ENCODE measurements at places on chromosomes 7 and 10.

- peak; percentile 48 for DNase-seq
Measured at GRCh38 chr10:4195213-4195612, 410.2 kb upstream of the KLF6 start.

- DNase-seq = peak; percentile 79
Measured at GRCh38 chr7:142603870-142604448, 145.3 kb upstream of the PRSS1 start.

- DNase-seq = peak; percentile 37
Measured at GRCh38 chr7:1665549-1666316, 4.3 kb upstream of the ELFN1 start.

DNA sequence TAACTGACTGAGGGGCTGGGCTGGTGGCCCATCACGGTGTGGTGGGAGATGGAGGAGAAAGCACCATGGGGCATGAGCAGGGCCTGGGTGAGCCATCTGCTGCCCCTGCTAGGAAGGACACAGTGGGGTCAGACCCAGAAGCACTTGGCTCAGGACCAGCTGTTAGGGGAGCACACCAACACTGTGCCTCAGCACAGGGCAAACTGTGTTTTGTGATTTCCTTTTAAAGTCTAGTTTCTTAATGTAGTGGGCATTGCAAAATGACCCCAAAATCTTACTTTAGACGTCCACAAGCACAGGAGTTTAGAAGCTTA lies 41.2 kb downstream of the NCAPG2 start:
- DNase-seq = no peak

- DNase-seq = no peak
Measured at GRCh38 chr10:23755556-23755955, 316.7 kb downstream of the OTUD1 start.

- no peak for DNase-seq
Measured at GRCh38 chr7:85167636-85168035, 19.2 kb downstream of the SEMA3D start.

DNA sequence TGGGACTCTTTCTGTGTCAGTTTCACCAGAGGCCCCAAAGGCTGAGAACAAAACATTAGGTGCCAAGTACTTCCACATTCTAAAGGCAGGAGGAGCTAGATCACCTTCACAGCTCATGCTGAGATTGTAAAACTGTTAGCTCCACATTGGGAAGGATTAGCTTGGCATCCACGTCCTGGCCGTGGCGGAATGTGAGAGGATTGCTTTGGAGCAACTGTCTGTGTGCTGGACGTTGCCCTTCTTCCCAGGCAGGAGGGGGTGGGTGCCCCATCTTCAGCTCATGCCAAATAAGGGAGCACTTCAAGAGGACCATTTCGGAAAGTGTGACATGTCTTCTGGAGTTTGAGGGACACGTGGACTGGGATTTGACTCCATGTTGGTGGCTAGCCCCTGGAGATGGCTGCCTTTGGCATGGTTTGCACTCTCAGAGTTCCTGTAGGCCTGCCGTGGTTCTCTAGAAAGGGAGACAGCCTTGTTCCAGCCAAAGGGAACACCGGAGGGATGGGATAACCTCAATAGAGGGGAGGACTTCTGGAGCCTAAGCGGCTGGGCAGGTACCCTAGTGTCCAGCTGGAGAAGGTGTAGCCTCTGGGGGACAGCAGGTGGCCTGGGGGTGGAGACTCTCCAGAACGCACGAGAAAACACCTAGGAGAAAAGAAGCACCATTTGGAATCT lies 19.9 kb upstream of the FMC1 start:
- DNase-seq = peak; percentile 10

- DNase-seq = peak; percentile 25
Measured at GRCh38 chr7:127792528-127793342, 140.7 kb downstream of the SND1 start.

GRCh38 chr7:11690395-11690794 lies 141.6 kb downstream of the THSD7A start:
- no peak for DNase-seq

DNA sequence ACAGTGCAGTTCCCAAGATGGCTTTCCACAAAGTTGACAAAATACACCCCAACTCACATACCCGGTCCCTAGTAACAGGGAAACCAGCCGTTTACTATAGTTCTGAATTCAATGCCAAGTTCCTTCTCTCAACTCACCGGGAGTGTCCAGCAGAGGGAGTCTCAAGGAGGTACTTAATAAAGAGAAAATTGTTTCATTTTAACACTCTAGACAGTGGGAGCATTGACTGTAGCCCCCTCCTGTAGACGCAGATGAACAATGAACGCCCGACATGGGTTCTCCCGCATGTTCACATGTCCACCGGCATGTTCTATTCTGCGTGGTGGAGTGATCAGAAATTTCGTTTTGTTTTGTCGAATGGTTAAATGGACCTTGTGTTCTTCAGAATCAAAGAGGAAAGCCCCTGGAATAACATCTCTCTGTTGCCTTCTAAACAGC lies 1.9 kb downstream of the HIPK2 start:
- peak; percentile 88 for DNase-seq

DNA sequence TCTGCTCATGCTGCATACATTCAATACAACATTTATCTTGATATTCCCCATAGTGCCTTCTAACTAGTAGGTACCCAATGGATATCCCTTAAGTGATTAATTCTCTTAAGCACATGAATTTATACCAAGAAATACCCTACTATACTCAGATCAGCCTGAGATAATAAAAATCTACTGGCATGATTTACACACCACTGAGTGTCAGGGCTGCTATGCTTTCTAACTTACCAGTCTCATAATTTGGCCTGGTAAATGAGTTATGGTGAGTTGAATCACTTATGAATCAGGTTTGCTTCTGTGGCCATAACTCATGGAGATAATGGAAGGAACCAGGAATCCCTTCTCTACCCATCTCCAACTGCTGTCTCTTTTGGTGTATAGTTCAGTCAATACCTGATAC lies 122.8 kb downstream of the THSD7A start:
- no peak for DNase-seq

- no peak for DNase-seq
Measured at GRCh38 chr10:77207828-77208185, 429.8 kb downstream of the KCNMA1 start.

GRCh38 chr7:147659036-147659995 lies 931.2 kb upstream of the C7orf33 start:
- DNase-seq = no peak

GRCh38 chr7:98771519-98771918 lies 98.3 kb downstream of the TMEM130 start:
- DNase-seq = peak; percentile 21

GRCh38 chr7:30159698-30160143 lies 24.9 kb downstream of the MTURN start:
- DNase-seq = peak; percentile 86

DNA sequence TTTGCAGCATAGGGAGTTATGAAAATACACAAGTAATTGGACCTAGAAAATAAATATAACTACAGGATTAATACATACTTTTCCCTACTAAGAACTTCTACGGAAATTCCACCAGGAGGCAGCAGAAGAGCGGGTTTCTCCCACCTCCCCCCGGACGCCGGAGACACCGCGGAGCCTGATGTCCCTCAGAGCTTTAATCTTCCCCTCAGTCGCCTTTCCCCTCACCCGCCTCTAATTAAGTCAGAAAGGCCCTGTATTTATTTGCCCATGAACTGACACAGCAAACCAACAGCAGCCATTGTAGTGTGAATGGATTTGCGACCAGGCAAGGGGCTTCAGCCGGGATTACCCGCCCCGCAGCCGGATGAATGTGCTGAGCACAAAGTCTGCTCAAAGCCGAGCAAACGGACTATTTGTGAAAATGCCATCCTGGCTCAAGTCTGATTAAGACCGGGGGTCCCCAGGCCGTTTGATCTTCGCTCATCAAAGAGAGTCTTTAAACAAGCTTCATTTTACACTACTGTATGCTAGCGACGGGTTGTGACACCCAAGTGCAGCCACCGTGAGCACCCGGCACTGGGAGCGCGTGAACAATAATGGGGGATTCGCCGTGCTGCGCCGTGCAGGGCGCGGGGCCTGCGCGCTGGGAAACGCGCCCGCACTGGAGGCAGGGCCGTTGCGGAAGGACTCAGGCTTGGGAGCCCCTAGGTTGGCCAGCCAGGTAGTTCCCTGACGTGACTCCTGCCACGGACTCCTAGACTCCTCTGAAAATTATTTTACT lies 5.6 kb upstream of the DKK1 start:
- peak; percentile 54 for DNase-seq

- no peak for DNase-seq
Measured at GRCh38 chr10:121983852-121984251, 5.1 kb upstream of the TACC2 start.

- no peak for DNase-seq
Measured at GRCh38 chr10:4281190-4281825, 496.3 kb upstream of the KLF6 start.

- DNase-seq = no peak
Measured at GRCh38 chr10:98244586-98244985, 23.4 kb downstream of the LOXL4 start.

GRCh38 chr7:25391295-25391861 lies 163.1 kb upstream of the NPVF start:
- DNase-seq = peak; percentile 17

- peak; percentile 94 for DNase-seq
Measured at GRCh38 chr10:89295597-89295996, 6.2 kb upstream of the IFIT2 start.

DNA sequence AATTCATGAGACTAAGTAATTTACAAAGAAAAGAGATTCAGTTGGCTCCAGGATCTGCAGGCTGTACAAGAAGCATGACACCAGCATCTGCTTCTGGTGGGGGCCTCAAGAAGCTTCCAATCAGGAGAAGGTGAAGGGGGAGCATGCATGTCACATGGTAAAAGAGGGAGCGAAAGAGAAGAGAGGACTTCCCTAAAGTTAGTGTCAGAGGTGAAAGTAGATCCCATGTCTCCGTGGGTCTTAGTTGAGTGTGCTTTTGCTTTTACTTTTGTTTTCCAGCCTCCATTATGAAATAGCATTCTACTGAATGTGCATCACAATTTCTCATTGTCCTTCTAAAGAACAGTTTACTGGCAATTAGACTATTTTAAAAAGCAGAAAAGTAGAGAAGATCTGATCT lies 213.6 kb upstream of the FZD1 start:
- peak; percentile 55 for DNase-seq

DNA sequence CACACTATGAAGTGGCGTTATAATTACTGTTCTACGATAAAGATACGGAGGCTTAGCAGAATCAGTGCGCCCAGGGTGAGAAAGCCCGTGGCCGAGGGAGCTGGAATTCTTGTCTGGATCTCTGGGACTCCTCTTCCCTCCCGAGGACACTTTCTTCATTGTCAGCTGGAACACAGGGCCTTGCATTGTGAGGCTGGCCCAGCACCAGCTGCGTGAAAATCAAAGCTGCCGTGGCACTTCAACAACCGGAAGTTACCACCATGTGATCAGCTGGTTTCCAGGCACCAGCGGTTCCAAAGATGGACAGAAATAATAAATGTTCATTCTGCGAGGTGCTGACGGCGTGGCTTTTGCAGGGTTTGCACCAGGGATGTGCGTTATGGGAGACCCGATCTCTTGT lies 234.0 kb upstream of the PITRM1 start:
- no peak for DNase-seq

DNA sequence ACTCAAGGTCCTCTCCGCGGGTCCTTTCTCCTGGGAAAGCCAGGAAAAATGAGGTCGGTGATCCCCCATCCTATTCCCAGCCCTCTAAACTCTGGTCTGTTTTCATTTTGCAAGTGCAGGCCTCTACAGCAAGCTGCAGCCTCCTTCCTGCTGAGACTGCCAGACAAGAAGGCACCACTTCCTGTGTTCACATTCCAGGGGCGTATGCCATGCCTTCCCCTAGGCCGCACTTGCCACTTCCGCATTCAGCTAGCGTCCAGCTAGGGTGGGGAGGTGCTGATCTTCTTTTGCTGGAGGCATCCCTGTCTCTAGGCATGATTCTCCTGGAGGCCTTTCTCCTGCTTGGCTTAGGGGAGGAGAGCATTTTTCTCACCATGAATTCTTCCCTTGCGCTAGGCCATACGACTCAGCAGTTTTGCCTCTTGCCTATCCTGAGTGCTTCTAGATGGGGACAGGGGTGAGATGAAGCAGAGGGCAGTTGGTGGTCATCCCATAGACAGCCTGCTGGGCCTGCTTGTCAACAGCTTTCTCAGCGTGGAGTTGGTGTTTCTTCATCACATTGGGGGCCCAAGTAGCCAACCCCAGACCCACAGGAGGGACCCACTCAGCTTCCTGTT lies 328.9 kb downstream of the RPS24 start:
- peak; percentile 69 for DNase-seq

DNA sequence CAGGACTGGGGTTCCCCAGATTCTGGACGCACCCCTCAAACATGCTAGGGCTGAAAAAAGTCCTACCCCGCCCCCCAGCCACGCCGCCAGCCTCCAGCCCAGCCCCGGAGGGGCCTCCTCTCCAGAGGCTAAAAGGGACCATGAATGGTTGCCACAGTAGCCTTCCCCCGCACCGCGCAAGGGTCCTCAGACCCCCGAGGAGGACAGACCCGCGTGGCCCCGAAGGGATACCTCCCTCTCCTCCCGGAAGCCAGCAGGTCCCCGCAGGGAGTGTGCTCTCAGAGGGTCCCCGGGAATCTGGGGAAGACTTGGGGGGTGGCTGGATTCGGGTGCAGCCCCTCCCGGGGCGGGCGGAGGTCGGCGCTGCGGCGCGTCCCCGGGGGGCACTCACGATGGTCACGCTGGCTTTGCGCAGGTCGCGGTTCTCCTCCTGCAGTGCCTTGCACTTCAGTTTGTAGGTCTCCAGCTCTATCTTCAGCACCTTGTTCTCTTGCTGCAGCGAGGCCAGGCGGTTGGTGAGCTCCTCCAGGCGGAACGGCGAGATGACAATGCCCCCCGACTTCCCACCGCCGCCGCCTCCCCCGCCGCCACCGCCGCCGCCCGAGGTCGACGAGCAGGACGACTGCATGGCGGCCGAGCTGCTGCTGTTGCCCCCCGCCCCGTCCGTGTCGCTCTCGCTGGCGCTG lies 482 bp downstream of the CCDC6 start:
- no peak for DNase-seq

GRCh38 chr10:52443419-52444388 lies 129.6 kb downstream of the DKK1 start:
- DNase-seq = no peak
